ENCODE measurements at places on chromosomes 11 and 22.

- no peak for DNase-seq
Observed at GRCh38 chr11:122741613-122742300, 86.2 kb downstream of the UBASH3B start.

DNA sequence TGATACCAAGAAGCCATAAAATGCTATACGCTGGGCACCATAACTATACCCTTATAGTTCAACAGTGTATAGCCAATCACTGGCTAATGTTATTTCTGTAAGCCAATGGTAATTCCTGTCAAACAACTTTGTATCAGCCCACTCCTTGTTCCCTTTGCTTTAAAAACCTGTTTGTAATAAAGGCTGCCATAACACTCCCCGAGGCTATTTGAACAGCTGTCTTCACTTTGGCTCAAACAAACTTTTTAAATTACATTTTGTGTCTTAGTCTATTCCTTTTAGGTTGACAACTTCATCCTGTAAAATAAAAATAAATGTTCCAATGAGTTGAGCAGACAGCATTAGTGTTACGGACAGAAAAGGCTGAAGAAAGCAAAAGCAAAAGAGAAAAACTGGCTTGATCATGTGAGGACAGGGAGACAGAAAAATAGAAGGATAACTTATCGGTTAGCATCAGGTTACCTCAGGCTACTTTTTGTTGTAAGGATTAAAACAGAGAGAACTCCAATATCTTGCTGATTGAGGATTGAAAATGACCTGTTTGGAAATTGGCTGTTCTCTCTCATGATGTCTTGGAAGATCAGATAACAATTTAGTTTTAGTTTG, 95.0 kb downstream of the AASDHPPT start:
- DNase-seq, result no peak

GRCh38 chr11:43874738-43875137, 5.9 kb upstream of the ALKBH3 start:
- no peak for DNase-seq

GRCh38 chr22:41682033-41682807, 6.4 kb downstream of the SNU13 start:
- DNase-seq, result peak; percentile 88
